PC-9 (cell line): ENCODE measurements at places on chromosomes 2 and 18.

DNA sequence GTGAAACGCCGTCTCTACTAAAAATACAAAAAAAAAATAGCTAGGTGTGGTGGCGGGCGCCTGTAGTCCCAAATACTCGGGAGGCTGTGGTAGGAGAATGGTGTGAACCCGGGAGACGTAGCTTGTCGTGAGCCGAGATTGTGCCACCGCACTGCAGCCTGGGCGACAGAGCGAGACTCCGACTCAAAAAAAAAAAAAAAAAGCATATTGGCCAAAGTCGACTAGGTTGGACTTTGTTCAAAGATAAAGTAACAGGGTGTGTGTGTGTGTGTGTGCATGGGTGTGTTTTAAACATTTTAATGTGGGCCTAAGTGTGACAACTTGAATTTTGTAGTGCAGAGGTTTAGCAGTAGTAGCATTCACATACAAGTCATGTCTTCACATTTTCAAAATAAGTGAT, 11.7 kb downstream of the GEMIN6 start:
- no peak for DNase-seq

- DNase-seq: no peak
Observed at GRCh38 chr18:46718501-46719341, 38.1 kb downstream of the ST8SIA5 start.

DNA sequence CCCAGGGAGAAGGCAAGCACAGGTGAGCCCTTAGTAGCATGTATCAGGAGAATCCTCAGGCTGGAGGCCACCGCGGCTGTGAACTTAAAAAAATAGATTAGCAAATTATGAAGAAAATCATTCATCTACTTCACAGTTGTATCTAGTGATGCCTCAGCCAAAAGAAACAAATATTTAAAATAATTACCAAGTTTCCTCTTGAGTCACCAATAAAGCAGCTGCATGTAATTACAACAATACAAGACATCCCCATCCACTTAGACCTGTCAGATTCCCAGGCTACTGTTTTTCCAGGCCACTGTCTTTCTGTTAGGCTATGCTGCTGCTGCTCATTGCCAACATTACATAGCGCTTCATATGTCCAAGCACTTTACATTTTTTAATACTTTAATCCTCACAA, 54.6 kb upstream of the PHLPP1 start:
- DNase-seq: no peak

- DNase-seq: no peak
Observed at GRCh38 chr2:101030866-101031554, 28.9 kb downstream of the RPL31 start.

DNA sequence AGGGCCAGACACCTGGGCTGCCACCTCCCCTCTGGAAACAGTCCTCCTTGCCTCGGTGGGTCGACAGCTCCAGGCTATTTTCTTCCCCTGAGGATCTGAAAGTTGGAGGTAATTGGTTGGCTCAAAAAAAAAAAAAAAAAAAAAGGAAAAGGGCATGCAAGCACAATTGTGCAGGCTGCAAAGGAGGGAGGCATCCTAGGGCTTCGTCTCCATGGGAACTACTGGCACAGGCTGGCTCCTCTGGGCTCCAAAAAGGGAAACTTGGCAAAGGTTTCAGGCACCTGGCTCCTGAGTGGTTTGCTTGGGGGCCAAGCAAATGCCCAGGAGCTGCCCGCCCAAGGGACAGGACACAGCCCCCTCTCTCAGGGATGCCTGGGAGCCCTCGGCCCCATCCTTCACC, 1.1 kb upstream of the KCNIP3 start:
- no peak for DNase-seq

DNA sequence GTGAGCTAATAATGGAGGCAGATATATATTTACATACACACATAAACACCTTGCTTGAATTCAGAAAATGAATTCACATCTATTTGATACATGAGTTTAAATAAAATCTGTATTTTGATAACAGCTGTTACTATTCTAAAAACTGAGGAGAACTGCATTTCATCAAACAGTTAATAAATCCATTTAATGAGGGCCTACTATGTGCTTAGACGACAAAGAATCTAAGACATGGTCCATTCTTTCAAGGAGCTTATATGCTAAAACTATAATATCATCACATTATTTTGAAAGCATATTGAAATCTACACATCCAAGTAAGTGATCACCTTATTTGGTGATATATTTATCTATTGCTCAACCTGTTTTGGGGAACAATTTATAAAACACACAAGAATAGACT, 90.8 kb upstream of the ZFP36L2 start:
- DNase-seq: no peak

- peak; percentile 77 for DNase-seq
Observed at GRCh38 chr2:234178330-234179030, 128.0 kb downstream of the SPP2 start.

- DNase-seq: no peak
Observed at GRCh38 chr2:34734042-34734441, 1134.9 kb upstream of the FAM98A start.

- DNase-seq: no peak
Observed at GRCh38 chr18:56639104-56639381, 651 bp upstream of the TXNL1 start.

GRCh38 chr2:160582081-160582480, 88.5 kb upstream of the RBMS1 start:
- no peak for DNase-seq

GRCh38 chr2:80169811-80170594, 134.5 kb downstream of the LRRTM1 start:
- DNase-seq: no peak

DNA sequence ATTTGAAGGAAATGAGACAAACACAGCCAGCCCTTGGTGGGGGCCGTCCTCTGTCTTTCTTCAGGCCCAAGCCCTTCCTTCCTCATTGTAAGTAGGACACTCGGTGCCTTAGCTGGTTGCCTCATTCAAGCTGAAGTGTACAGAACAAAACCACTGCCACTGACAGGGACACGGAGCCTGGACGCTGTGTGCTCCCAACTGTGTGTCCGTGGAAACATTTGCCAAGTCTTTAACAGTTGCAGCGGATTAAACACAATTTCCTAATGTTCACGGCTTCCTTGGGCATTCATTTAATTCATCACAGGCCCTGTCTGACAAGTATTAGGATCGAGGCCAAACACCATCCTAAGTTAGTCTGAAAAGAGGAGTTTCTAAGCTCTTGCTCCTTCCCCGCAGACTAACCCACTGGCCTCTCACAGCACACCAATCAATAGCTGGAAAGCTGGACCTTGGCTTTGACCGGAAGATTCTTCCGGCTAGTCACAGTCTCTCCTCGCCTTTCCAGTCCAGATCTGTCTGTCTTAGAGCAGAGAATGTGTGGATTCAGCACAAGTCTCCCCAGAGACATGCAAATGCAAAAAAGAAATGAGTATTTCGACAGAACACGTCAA, 68.7 kb upstream of the ACSL3 start:
- no peak for DNase-seq

GRCh38 chr2:115569547-115569946, 1127.1 kb downstream of the DPP10 start:
- DNase-seq: no peak

- peak; percentile 59 for DNase-seq
Observed at GRCh38 chr2:98912221-98912851, 23.7 kb downstream of the CRACDL start.

DNA sequence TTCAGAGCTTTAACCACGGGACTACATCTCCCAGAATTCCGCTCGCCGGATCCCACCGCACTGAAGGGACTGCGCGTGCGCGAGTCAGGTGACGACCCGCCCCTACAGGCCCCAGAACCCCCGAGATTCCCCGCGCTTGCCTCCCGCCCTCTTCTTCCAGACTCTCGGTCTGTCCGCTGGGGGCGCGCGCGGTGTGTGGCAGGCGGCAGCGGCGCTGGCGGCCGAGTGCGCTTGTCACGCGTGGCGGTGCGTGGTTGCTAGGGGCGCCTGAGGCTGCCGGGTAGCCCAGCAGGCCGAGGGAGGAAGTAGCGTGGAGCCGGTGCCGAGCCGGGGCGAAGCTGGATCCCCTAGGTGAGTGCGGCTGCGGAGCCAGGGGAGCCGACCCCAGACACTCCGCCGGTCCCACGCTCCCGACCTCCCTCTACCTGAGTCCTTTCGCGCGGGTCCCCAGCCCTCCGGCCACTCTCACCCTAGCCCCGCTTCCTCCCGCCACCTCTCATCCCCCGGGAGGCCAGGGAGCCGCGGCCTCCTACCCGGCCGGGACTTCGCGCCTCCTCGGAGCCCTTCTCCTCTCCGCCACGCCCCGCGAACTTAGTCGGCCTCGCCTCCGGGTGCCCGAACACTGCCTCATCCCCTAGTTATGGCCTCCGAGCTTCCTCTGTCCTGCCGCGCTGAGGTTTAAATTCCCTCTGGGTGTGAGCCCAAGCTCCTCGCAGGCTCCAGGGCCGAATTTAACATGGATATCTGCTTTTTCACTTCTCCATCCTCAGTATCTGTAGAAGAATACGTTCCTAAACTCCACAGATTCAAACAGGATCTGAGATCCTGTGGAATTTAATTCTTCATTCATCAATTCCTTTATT, at the start of gene TTLL4:
Gene TTLL4, plus strand, starts transcription at position 149 of the 863 bp plus-strand sequence. CDS start 26,842 bp downstream, outside the sequence.
- DNase-seq: peak; percentile 96

GRCh38 chr18:56067214-56067894, 479.4 kb upstream of the TCF4 start:
- DNase-seq: no peak

- no peak for DNase-seq
Observed at GRCh38 chr2:56313500-56313921, 129.7 kb downstream of the CCDC85A start.

GRCh38 chr2:216949700-216950413, 90.0 kb upstream of the TNP1 start:
- no peak for DNase-seq

GRCh38 chr2:79901161-79901560, 388.3 kb downstream of the CTNNA2 start:
- DNase-seq: no peak

GRCh38 chr2:240685771-240686371, 3.2 kb upstream of the AQP12B start:
- DNase-seq: peak; percentile 41

- no peak for DNase-seq
Observed at GRCh38 chr18:41266204-41266603, 688.8 kb upstream of the PIK3C3 start.
